ENCODE measurements at places on chromosomes 12 and 14. TPM values are rescaled to one million over a fixed set of nuclear protein-coding genes. Genes with fewer than 3 reads are reported as not detected.

The KLRC2 gene
- total RNA-seq, result 2.2 TPM

The GPR132 gene
- 0.60 TPM for total RNA-seq

The SLC11A2 gene
- 20.0 TPM for total RNA-seq

The FAM186B gene
- 0.07 TPM for total RNA-seq

The OAS3 gene
- 23.5 TPM for total RNA-seq

The HVCN1 gene
- total RNA-seq, result 0.86 TPM

The KRT4 gene
- total RNA-seq, result 3.6 TPM

The KICS2 gene
- 8.5 TPM for total RNA-seq

The RAB15 gene
- 18.6 TPM for total RNA-seq

The ADAMTS20 gene
- not detected for total RNA-seq

The CHMP4A gene
- 86.2 TPM for total RNA-seq

The CLEC2A gene
- not detected for total RNA-seq

The KRT82 gene
- not detected for total RNA-seq

The TMEM229B gene
- total RNA-seq, result 0.21 TPM

The DNAI7 gene
- 0.08 TPM for total RNA-seq

The KLRG1 gene
- total RNA-seq, result 2.5 TPM

The RNF34 gene
- total RNA-seq, result 38.4 TPM

The IL26 gene
- not detected for total RNA-seq

The KLRC4 gene
- not detected for total RNA-seq

The SCN8A gene
- 1.5 TPM for total RNA-seq

The LTBR gene
- 246 TPM for total RNA-seq

The CMKLR1 gene
- 0.03 TPM for total RNA-seq

The ANGEL1 gene
- 8.0 TPM for total RNA-seq

The RASSF9 gene
- 1.4 TPM for total RNA-seq

The MAP1LC3B2 gene
- 1.3 TPM for total RNA-seq

The ACRBP gene
- total RNA-seq, result not detected

The SMOC1 gene
- total RNA-seq, result 17.8 TPM

All from A549 treated with Hydrocortisone at 1 μM for 4 hours (cell line).